Ecto neural progenitor cell (in vitro differentiated cells): ENCODE measurements at places on chromosomes 11 and 22.
A peak's percentile ranks its signal among the peaks of the same experiment; 100 is the strongest.

- DNase-seq = no peak
Observed at GRCh38 chr11:61002598-61002997, 31.1 kb downstream of the CD6 start.

GRCh38 chr11:128624269-128625175 is 37.2 kb upstream of the ETS1 start:
- no peak for DNase-seq

GRCh38 chr22:28736301-28737155 is 5.1 kb downstream of the CHEK2 start:
- no peak for DNase-seq

- no peak for DNase-seq
Observed at GRCh38 chr11:106021181-106021966, 666 bp downstream of the MSANTD4 start.

DNA sequence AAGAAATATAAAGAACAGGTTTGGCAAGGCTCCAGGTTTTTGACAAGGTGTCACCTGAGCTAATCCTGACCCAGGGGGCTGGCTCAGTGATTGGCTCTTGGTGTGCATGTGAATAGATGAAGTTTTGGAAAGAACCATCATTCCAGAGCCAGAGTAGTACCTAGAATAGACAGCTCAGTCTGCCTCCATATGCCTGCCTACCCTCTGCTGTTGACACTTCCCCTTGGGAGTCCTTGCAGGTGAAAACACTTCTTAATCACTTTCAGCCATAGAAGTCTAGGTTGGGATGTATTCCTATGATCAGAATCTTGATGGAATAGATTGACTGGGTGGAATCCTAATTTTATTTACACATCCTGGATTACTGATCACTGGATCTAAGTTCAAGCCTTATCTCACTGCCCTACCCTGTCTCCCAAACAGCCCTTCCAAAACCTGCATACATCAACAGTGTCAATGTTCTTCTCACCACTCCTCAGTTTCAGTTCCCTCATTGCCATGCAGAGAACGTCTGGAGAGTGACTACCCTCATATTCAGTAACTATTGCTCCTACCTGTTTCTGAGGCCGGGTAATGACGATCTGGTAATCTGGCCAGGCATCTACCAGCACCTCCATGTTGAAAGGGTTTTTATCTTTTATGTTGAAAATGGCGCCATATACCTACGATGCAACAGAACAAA is 6.7 kb downstream of the GLYATL2 start:
- DNase-seq = no peak

DNA sequence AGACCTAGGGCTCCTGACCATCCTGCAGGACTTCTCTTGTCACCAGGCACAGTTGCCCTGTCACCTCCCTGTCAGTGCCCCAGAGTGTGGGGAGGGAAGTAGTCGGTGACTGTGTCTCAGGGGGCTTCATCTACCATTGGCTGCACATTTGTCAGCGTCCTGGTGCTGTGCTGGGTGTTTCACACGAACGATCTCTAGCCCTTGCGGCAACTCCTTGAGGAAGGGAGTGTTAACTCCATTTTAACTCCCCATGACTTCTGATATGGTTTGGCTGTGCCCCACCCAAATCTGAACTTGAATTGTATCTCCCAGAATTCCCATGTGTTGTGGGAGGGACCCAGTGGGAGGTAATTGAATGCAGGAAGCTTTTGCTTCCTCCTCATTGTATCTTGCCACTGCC is 7.1 kb downstream of the TSKU start:
- peak; percentile 25 for DNase-seq
